Osteocyte (in vitro differentiated cells): ENCODE measurements at places on chromosomes 4 and X.

GRCh38 chr4:140718241-140718952, 37.8 kb downstream of the TBC1D9 start:
- DNase-seq, result no peak

DNA sequence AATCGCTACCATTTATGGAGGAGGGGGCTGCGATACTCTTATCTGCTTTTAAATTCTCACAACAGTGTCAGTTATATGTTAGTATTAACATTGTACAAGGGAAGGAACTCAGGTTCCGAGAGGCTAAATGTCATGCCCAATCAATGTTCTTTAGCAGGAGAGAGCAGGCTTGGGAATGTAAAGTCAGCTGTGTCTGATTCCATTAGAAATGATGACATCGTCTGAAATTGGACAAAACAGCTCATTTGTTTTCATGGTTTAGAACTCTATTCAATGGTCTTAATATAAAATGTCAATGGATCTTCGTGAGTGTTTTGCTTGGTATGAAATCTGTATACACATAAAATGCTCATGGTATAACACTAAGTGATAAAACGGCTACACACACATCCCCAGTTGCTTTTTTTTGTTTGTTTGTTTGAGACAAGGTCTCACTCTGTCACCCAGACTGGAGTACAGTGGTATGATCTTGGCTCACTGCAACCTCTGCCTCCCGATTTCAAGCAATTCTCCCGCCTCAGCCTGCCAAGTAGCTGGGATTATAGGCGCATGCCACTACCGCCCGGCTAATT, 11.9 kb upstream of the SH3KBP1 start:
- no peak for DNase-seq

GRCh38 chrX:113950081-113950678, 633.7 kb upstream of the HTR2C start:
- DNase-seq, result no peak

DNA sequence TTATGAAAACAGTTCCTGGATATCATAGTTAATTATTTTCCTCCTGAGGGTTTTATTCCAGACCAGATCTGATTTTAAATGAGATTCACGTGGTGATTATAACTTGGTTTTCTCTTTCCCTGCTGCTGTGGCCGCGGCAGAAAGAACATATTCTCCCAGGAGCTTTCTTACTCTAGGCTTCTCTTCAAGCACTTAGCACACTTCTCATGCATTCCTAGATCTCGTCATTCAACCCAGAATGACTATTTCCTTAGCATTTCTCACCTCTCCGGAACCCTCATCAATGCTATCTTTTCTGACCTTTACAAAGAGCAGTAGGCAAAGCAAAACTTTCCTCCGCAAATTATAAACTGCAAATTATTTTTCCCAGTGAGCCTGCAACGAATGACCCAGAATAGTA, 122.9 kb downstream of the GPAT3 start:
- DNase-seq, result no peak

GRCh38 chr4:24824720-24825119, 29.3 kb downstream of the SOD3 start:
- no peak for DNase-seq

DNA sequence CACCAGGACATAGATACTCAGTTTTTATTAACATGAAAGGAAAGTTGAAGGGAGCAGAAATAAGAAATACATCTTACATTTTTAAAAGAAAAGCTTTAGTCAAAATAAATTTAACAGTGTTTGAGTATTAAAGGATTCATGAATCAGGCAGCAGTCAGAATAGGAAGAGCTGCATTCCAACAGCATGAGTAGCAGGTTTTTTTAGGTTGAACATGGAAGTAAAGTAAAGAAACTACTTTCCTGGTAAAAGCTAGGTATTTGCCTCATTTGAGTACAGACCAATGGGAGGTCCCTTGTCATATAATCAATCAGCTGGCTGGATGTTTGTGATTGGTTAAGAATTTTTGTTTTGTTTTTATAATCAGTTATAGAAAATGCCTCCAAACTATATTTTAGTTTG, 645.9 kb upstream of the INTU start:
- DNase-seq, result no peak

GRCh38 chrX:104641176-104641575, 75.2 kb downstream of the IL1RAPL2 start:
- no peak for DNase-seq

- DNase-seq, result no peak
Measured at GRCh38 chrX:41526925-41527324, 79.8 kb downstream of the NYX start.

DNA sequence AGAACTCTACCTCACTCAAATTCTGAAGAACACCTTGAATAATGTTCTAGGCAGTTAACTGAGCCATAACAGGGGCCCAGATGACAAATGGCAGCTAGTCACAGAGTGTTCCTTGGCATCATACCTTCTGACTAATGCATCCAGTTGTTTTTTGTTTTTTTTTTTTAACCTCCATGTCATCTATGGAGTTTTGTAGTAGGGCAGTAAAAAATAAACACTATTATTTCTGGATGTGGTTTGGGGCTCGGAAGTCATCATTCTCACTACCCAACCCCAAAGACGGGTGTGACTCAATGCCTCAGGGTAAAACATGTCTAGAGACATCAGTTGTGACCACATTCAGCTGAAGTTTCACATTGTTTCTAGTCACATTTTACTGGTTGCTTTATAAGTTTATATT, 31.2 kb upstream of the MCF2 start:
- no peak for DNase-seq

DNA sequence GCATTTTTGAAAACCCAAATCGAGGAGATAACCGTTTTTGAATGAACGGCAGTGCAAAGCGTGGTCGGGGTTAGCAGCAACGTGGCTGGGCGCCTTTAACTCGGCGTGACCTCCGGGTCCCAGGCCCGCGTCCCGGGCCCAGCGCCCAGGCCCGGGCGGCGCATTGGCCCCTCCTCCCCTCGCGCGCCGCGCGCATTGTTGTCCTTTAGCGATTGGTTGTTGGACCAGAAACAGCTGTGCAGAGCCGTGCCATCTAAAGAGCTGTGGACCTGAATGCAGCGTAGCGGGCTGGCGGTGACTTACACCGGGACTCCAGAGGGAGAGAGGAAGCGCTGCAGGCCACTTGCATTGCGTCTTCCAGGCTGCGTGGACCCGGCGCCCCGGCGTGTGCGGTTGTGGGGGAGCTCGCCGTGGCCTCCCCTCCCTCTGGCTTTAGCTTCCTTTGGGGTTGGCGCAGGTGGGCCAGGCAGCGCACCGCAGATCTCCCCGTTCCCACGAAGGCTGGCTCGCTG, at the start of gene STOX2:
TSS of gene STOX2 (plus strand) at position 227 of the 512 bp plus-strand sequence. CDS start 1,484 bp downstream, outside the sequence.
- no peak for DNase-seq

DNA sequence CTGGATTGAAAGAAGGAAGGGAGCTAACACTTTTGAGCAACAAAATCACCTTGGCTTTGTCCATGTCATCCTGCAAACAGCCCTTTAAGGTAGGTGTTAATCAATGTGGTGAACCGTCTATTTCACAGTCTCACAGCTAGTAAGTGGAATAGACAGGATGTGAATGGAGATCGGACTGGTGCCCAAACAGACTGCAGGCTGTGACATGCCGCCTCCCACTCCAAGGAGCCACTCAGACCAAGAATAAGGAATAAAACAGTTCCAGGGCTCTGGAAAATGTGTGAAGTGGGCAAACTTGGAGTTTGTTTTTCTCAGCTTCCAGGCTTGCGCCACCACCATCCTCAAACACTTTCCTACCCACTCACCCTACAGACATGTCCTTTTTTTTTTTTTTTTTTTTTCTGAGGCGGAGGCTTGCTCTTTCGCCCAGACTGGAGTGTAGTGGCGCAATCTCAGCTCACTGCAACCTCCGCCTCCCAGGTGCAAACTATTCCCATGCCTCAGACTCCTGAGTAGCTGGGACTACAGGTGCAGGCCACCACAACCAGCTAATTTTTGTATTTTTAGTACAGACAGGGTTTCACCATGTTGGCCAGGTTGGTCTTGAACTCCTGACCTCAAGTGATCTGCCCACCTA, 57.7 kb upstream of the SEC24B start:
- DNase-seq, result no peak

DNA sequence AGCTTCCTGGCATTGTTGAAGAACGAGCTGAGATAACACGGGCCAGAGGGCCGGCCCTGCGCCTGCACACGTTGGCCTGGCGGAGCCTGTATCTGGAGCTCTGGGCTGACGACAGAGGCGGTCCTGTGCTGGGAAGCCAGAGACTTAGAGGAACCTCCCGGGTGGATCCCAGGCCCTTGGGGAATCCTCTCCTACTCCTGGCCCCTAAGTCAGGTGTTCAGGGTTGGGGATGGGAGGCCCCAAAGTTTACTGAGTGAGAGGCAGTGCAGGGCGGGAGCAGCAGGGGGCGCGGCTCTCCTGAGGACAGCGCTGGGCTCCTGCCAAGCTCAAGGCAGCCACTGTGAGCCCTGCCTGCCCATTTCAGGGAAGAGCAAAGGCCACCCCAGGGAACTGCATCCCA, 2.5 kb upstream of the HTRA3 start:
- no peak for DNase-seq

- DNase-seq, result no peak
Measured at GRCh38 chr4:151865744-151866591, 105.2 kb upstream of the GATB start.

DNA sequence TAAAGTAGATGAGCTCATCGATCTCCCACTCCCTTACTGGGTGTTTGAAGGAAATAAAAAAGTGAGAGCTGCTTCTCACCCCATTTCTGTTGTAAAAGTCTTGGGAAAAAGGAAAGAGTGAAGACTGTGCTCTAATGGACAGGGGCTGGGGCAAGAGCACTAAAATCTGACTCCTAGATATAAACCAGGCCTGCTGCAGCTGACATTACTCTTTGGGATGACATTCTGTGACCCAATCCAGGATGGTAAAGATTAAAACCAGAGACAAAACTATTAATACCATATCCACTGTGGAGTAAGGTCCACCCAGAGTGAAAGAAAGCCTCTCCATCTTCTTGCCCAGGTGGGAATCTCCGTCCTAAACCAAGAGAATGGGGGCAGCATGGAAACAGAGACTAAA, 20.1 kb upstream of the NEUROG2 start:
- no peak for DNase-seq

DNA sequence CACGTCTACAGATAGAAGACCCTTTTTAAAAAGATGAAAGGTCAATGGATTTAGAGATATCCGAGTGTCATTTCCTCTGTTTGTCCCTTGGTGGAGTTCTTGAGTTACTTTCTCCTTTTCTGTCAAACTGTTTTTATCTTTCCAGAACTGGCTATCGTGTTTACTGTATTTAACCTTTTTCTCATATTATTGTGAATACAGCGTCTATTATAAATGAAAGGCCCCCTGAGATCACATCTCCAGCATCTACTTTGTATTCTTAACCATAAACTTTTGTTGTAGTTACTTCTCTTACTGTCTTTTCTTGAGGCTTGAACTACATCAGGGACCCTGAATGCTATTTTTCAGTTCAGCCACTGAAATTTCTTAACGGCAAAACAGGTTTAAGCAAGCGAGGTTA, 4.0 kb upstream of the PCDH7 start:
- no peak for DNase-seq

- DNase-seq, result no peak
Measured at GRCh38 chr4:87532907-87533306, 3.7 kb upstream of the SPARCL1 start.

GRCh38 chr4:176107695-176108094, 42.1 kb downstream of the WDR17 start:
- DNase-seq, result no peak

- no peak for DNase-seq
Measured at GRCh38 chr4:98546910-98547594, 111.4 kb downstream of the TSPAN5 start.

DNA sequence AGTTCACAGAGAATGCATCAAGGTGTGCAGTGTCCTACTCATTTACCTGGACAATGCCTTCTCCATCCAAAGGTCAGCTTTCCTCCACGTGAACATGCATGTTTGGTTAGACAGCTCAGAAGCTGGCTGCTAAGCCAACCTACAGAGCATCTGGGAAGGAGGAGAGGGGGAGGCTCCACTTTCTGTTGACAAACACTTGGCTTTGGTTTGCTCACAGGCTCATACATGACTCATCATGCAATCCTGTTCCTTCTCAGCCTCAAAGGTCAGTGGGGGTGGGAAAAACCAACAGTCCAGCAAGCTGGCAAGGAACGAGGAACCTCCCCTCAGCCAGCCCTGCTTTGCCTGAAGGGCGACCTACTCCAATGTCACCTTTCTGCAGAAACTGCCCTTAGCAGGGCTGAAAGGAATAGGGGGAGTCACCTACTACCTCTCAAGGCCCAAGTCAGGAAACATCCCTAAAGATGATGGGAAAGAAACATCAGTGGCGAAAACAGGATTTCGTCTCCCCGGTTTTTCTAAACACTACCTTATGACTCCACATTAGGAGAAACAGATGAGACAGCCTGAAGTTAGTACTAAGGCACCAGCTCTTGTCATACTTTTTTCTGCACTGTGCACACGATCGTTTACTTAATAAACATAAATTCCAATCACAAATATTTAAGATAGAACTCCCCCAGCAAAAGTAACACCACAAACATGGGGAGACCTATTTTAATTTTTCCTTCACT, 37.9 kb downstream of the RELL1 start:
- no peak for DNase-seq

DNA sequence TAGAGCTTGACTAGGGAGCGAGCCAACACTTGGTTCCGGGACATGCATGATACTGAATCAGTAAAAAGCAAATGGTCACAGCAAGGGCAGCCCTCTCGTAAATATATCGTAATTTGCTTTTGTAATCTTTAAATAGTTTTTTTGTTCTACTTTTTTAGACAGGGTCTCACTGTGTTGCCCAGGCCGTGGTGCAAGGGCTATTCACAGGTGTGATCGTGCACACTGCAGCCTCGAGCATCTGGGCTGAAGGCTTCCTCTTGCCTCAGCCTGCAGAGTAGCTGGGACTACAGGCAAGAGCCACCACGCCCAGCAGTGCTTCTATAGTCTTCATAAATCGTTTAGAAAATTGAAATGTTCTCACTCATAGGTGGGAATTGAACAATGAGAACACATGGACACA, 309.7 kb downstream of the TENM3 start:
- no peak for DNase-seq

GRCh38 chr4:19806865-19807264, 444.8 kb upstream of the SLIT2 start:
- DNase-seq, result no peak

- no peak for DNase-seq
Measured at GRCh38 chr4:1178300-1179088, 6.1 kb upstream of the SPON2 start.

GRCh38 chrX:107454302-107454701, 4.8 kb downstream of the FRMPD3 start:
- DNase-seq, result no peak

DNA sequence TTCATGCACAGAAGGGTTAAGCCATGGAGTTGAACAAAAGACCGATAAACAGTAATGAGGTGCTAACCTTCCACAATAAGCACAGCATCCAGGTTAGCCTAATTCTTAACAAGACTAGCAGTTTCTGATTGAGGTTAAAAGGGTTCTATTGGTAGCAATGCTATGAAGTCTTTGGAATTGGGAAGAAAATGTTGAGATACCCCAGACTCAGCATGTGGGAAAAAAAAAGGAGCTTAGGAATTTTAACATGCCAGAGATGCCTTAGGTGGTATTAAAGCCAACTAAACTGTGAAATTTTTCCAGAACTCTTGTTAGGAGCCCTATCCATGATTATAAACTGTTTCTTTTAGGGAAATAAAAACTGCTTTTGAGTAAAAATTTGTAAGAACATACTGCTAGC, 391.7 kb downstream of the GABRG1 start:
- no peak for DNase-seq

GRCh38 chr4:109728385-109728784, 1.5 kb downstream of the PLA2G12A start:
- no peak for DNase-seq

GRCh38 chr4:53040459-53040815, 178.3 kb downstream of the RASL11B start:
- DNase-seq, result no peak

- no peak for DNase-seq
Measured at GRCh38 chrX:55111578-55112254, 22.9 kb downstream of the PAGE2 start.

- DNase-seq, result no peak
Measured at GRCh38 chrX:83759872-83760271, 101.1 kb upstream of the CYLC1 start.
